ENCODE measurements at places on chromosomes 1 and 21.

GRCh38 chr1:160806109-160806665, 10.2 kb downstream of the LY9 start:
- DNase-seq = no peak

DNA sequence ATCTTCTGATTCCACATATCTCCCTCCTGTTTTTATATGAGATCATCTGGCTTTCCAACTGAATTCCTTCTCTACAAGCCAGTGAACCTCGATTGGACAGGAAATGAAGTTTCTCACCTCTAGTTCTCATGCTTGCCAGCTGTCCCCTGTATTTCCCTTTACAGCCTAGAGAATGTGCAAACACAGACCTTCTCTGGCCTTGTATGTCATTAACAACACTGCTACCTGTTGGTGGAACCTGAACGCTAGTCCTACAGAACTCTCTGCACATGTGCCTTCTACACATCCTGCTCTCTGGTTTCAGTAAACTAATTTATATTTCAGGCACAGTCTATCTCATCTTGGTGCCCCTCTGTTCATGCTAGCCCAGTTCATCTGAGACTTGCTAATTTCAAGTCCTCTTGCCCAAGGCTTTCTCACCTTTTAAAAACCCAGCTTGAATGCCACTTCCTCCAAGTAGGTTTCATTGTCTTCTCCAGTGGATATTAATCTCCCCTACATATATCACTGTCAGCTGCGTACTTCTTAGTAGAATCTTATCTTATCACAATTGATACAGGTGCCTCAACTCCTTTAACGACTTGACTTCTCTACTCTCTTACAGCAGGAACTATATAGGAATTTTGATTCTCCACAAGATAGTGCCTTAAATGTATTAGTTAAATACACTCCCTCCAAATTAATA, 549.9 kb downstream of the PLPP3 start:
- DNase-seq = no peak

GRCh38 chr1:211192227-211192626, 58.3 kb upstream of the KCNH1 start:
- DNase-seq = no peak

GRCh38 chr1:26328597-26328996, 10.8 kb downstream of the CD52 start:
- DNase-seq = no peak

DNA sequence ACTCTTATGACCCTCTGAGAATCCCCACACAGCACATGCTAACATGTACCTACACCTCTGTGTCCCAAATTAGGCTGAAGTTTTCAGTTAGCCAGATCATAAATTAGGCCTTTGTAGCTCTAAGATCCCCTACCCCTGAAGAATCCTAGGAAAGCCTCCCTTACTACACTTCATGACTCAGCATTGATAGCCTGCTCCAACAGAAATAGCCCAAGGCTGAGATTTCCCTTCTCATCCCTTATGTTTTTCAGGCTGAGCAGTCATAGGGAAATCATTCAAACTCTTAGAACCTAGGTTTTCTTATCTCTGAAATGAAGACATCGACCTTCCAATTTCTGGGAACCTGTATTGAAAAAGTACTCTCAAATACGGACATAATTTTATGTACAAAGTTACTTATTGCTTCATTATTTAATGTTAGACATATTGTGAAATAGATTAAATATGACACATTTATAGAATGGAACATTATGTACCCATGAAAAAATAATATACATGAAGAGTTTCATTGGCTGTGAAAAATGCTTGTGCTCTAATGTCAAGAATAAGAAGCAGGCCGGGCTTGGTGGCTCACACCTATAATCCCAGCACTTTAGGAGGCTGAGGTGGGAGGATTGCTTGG, 122.4 kb upstream of the UBE2U start:
- DNase-seq = no peak

DNA sequence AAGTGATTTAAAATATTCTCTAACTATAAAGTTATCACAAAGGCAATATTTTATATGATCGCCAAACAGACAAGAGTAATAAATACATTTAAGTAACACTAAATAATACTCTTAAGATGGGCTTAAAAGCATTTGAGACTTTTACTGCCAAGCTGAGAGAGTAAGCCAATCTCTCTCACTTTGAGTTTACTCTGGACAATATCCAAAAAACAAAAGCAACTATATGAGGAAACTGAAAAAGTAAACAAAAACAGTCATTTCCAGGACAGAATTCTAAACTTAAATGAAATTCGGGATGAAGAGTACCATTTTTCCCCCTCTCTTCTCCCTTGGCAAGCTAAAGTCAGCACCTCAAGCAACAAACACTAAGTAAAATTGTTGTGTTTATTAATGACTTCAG, 173.2 kb downstream of the COP1 start:
- no peak for DNase-seq

DNA sequence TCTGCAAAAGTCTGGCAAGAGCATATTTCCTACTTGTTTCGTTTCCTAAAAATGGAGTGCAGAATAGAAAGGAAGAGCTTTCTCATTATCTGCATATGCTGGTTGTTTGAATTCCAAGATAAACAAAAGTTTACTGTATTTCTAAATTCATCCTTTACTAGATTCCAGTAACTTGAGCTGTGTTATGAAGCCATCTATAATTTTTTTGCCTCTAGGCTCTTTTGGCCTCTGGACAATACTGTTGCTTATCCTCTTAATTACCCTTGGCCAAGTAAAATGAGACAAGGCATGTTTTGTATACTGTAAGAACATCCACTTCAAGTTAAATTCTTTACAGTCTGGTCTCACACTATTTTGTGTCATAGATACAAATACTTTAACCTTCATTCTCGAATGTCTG, 45.6 kb upstream of the HFM1 start:
- DNase-seq = no peak

- no peak for DNase-seq
These were observed 44.8 kb upstream of the POU2F1 start for GRCh38 chr1:167175901-167176300.

- no peak for DNase-seq
These were observed 111.3 kb downstream of the ADSS2 start for GRCh38 chr1:244340396-244340795.

DNA sequence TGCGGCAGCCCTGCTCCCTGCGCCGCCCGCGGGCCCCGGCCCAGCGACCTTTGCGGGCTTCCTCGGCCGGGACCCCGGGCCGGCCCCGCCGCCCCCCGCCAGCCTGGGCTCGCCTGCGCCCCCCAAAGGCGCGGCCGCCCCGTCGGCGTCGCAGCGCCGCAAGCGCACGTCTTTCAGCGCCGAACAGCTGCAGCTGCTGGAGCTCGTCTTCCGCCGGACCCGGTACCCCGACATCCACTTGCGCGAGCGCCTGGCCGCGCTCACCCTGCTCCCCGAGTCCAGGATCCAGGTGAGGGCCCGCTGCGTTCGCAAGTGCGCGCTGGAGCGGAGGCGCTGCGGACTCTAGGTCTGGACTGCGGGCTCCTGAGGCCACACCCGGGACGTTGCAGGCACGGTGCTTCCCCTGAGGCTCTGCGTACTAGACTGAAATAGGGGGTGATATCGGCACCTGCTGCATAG, 351 bp downstream of the MIXL1 start:
- DNase-seq = no peak

DNA sequence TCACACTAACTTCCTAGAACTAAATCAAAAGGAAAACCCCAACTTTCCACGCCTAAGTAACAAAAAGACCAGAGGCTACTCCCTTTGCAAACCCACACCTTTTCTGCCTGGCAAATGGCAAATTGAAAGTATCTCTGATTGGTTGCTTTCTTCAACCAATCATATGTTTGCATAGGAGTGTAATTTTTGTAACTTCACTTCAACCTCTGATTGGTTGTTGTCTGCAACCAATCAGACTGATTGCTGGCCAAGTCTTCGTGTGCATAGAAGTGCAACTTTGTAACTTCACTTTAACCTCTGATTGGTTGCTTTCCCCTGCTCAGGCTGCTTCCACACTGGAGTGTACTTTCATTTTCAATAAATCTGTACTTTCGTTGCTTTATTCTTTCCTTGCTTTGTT, 36.9 kb upstream of the PADI2 start:
- no peak for DNase-seq

DNA sequence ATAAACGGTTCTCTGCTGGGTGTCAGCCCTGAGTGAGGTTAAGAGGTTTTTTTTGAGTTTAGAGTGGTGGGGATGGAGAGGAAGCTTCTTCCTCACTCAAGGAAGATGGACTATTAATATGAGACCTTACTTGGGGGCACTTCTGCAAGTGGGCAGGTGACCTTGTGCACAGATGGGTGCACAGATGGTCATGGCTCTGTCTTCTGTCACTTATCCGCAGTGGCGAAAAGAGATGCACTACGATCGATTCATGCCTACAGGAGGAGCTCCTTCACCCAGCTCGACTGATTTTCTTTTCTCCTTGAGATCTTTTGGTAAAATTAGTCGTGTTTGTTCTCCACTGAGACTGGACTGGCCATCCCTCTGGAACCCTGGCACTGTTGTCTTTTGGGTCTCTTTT, 22.9 kb upstream of the CYYR1 start:
- DNase-seq = no peak

GRCh38 chr1:41902664-41903063, 16.1 kb downstream of the HIVEP3 start:
- no peak for DNase-seq

DNA sequence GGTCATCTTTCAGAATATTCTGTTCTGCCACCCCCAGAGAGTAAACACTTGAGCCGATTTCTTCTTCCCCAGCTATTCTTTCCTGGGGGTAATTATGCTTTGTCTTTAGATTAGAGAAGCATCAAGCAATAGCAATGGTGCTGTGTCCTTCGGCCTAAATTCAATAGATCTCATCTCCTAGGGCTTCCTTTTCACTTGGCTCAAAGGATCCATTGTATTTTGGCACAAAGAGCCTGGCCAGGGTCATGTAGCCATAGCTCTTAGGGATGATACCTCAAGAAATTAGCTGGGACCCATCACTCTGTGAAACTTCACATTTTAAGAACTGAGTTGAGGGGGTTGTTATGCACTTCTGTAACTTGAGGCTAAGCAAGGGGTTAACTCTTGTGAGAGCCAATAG, 27.0 kb downstream of the MRPS6 start:
- no peak for DNase-seq

DNA sequence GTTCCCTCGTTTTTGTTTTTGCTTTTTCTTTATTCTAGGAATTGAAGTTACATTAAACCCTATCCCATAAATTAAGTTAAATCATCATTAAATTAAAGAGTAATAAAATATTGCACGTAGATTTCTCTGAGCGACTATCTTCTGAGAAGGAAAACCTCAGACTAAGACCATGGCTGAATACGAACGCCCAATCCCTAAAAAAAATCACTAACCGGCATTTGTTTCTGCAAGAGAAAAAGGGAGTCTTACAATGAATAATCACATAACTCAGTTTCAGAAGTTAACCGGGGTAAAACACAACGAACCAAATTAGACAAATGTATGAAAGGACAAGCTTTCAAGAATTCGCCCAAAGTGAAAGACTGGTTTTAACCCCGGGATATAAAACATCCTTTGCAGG, 1.3 kb downstream of the PIK3R3 start:
- no peak for DNase-seq

- DNase-seq = no peak
These were observed 75.4 kb downstream of the CACHD1 start for GRCh38 chr1:64545118-64545843.

GRCh38 chr1:3907031-3907534, 7.0 kb upstream of the C1orf174 start:
- no peak for DNase-seq

DNA sequence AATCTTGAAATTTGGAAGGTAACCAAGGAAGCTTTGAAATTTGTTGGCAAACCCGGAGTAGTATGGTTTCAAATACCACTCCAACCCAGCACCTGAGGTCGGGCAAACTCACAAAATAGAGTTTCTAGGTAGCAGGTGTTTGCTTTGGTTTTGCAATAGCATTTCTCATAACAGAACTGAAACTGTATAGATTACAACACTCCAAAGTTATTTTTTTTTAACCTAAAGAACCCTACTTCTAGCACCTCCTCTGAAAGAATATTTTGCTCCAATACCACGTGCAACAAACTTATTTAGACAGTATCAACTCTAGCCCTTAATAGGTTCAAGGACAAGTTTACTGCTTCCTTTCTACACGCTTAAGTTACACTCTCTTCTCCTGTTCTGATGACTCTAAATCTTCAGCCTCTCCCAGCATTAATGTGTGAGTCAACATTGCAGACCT, 178.5 kb upstream of the FMN2 start:
- no peak for DNase-seq

DNA sequence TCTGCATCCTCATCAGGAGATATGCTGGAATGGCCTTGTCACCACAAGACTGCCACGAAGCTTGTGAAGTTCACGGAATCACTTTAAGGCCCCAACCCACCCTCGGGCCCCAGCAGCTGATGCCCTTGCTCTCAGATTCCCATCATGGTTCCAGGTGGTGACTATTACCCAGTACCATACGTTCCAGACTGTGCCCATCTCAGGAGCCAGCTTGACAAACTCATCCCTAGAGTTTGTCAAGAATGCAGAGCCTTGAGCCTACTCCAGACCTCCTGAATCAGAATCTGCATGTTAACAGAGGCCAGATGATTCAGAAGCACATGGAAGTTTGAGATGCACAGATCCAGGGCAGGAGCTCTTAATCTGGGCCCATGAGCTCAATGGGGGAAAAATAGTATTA, 53.9 kb upstream of the RBM15 start:
- no peak for DNase-seq

DNA sequence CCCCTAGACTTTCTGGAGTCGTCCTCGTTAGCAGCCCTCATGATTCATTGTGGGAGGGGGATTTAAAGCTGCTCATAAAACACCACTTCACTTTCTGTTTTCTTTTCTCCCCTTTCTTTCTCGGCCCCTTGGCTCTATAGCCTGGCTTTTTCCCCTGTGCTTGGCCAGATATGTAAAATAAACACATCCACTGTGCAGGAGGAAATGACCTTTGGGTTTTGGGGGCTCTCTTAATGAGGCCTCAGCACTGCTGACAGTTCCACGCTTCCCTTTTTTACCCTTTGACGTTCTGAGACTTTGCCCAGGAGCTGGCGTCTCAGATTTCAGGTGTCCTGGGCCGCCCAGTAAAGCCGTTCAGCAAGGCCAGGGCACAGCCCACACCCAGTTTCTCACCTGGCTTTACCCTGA, 65.7 kb downstream of the RUNX3 start:
- no peak for DNase-seq

GRCh38 chr1:3586986-3587759, 24.1 kb downstream of the MEGF6 start:
- DNase-seq = no peak

- no peak for DNase-seq
These were observed 124.2 kb upstream of the L1TD1 start for GRCh38 chr1:62070384-62071011.
